ENCODE measurements at places on chromosomes 11 and 22. TPM values are rescaled to one million over a fixed set of nuclear protein-coding genes. Genes with fewer than 3 reads are reported as not detected.

MS4A7 gene
- total RNA-seq: 5.4 TPM

TCN2 gene
- total RNA-seq: 11.7 TPM

MS4A8 gene
- not detected for total RNA-seq

OVCH2 gene
- not detected for total RNA-seq

MAFF gene
- total RNA-seq: 5.7 TPM

SRSF8 gene
- total RNA-seq: 28.3 TPM

CLP1 gene
- total RNA-seq: 10.0 TPM

SULT4A1 gene
- not detected for total RNA-seq

KCTD21 gene
- 6.0 TPM for total RNA-seq

OSM gene
- total RNA-seq: not detected

APOA5 gene
- total RNA-seq: not detected

CD248 gene
- total RNA-seq: 9.4 TPM

WBP2NL gene
- 1.7 TPM for total RNA-seq

LRRC75B gene
- 4.1 TPM for total RNA-seq

ADM gene
- 73.3 TPM for total RNA-seq

GRIA4 gene
- total RNA-seq: not detected

MEI1 gene
- 0.23 TPM for total RNA-seq

JAM3 gene
- 7.9 TPM for total RNA-seq

C11orf52 gene
- 7.0 TPM for total RNA-seq

CD59 gene
- 574 TPM for total RNA-seq

Data from psoas muscle (tissue), 8 donors.